A549 treated with RU486 at 1 μM for 4 hours (cell line): ENCODE measurements at places on chromosomes 12 and 14. TPM values are rescaled to one million over a fixed set of nuclear protein-coding genes. Genes with fewer than 3 reads are reported as not detected.

The SPIC gene
- not detected in 5 replicates for total RNA-seq

The SLC17A8 gene
- total RNA-seq, result 0.02 TPM in 1 of 5 replicates, not detected in the others

The TESPA1 gene
- total RNA-seq, result not detected in 5 replicates

The KRT3 gene
- total RNA-seq, result 0.05 to 0.08 TPM (median 0.07 TPM) in 3 of 5 replicates, not detected in the others

The IFNG-AS1 gene
- not detected in 5 replicates for total RNA-seq

The SLC25A47 gene
- not detected in 5 replicates for total RNA-seq

The BDKRB2 gene
- total RNA-seq, result 2.1 to 3.6 TPM (median 3.2 TPM) in 5 replicates
